H4 (cell line): ENCODE measurements at places on chromosomes 7 and 10.

DNA sequence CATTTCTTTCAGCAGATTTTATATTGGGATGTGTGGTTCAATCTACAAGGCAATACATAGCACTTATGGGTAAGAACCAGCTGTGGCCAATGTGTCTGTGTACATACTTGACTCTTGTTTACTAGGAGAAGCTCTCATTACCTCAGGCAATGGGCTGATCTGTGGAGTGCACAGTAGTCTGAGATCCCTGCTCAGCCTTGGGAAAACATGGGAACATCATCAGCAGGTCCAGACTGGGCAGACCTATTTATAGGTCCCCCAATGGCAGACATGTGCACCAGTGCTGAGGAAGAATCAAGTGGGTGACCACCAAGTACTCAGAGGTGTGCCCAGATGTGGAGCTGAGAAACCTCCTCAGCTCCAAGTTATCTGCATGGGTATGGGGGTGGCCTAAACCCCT is 349.7 kb downstream of the KIF20B start:
- no peak for DNase-seq

DNA sequence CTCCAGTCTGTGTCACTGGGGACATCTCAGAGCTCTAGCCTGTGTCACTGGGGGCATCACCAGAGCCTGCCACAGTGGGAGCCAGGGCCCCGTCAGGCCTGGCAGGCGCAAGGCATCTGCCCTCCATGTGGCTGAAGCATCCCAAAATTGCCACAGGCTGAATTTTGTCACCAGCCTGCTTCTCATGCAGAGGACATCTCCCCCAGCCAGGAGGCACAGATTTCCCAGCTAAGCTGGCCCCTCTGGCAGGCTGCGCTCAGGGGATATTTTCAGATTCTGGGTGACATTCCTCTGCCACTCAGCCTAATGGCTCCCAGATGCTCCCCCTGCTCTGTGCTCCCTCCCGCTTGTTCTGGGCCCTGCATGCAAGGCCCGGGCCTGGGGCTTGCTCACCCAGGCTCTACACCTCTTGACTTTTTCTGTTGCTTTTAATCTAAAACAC is 64.6 kb downstream of the COL13A1 start:
- DNase-seq: no peak

- DNase-seq: no peak
Observed at GRCh38 chr10:90047243-90047729, 345.9 kb downstream of the KIF20B start.

DNA sequence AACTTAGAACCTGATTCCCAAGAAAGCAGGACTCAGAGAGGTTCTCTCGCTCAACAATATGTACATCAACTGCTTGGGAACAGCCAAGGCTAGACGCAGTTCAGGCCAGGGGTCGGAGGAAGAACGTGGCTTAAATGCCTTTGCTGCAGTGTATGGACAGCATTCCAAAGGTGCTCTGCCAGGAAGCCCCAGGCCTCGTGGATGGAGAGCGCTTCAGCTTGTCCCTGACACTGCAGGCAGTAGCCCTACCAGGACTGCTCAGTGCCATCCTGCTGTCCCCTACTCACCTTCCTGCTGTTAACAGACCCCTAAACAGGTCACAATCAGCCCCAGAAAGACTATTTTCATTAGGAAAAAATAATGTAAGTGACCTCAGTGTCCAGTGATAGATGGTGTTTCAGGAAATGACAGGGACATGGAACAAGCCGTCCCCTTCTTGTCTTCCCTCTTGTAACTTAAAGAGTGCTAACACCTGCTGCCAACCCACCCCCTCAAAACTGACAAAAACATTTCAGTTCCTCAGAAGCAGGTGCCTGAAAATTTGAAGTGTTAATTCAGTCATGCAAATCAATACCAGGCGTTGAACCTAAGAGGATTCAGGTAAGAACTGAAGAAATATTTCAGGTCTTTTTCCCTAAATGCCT is 16.5 kb downstream of the CREB3L2 start:
- no peak for DNase-seq

DNA sequence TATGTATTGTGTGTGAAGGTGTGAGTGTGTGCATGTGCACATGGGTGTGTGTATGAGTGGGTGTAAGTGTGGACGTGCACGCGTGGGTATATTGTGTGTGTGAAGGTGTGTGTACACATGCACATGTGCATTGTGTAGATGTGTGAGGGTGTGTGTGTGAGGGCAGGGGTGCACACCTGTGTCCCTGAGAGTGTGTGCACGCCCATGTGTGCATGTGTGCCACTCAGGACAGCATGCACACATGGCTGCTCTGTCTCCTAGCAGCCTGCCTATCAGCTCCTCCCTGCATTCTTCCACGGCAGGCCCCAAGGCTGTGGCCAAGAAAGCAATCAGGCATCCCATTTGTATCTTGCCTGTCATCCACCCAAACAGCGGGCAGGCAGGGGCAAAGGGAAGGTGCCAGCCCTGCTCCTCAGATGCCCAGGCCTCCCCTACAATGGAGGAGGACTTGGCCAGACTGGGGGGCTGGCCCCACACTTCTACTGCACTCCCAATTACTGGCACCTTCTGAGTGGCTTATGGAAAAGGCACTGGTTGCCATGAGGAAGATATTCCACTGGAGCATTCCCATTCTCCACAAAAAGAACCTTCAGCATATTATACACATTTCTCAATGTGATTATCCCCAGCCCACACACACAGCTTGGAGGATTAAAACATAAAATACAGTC is 380.4 kb upstream of the ZMIZ1 start:
- no peak for DNase-seq

GRCh38 chr7:44380831-44381493 is 55.6 kb upstream of the CAMK2B start:
- DNase-seq: no peak

DNA sequence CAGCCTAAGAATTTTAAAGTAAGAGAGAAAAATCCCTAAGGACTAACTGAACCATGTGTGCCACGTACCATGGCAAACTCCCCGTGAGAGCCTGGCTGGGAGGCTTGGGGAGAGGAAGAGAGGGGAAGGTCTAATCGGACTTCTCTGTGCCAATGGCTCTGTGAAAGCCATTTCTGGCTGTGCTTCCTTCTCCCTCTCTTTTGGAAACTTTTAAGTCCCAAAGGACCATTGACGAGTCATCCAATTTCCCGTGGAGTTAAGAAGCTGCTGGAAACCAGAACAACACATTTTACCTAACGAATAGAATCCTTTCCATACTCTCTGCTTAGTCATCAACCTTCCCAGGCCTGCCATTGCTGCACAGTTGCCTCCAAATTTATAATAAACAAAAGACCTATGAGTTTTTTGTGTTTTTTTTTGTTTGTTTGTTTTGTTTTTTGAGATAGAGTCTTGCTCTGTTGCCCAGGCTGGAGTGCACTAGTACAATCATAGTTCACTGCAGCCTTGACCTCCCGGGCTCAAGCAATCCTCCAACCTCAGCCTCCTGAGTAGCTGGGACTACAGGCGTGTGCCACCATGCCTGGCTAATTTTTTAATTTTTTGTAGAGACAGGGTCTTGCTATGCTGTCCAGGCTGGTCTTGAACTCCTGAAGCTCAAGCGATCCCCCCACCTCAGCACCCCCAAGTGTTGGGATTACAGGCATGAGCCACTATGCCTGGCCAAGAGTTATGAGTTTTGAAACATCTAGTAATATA is 13.2 kb downstream of the LAMB1 start:
- peak; percentile 59 for DNase-seq
